ENCODE measurements at places on chromosomes 3 and 15.
A peak's percentile ranks its signal among the peaks of the same experiment; 100 is the strongest.

GRCh38 chr3:104982130-104982529, 384.6 kb upstream of the ALCAM start:
- no peak overlapping the region for H3K27ac ChIP-seq
- H3K36me3 ChIP-seq, result no peaks in the 10 kb centered on the region
- no peak for DNase-seq
- H3K4me1 ChIP-seq, result no peaks in the 10 kb centered on the region

GRCh38 chr3:191220908-191221307, 21.9 kb downstream of the OSTN start:
- no peaks in the 10 kb centered on the region for H3K36me3 ChIP-seq
- peak; percentile 19 for DNase-seq
- no peak overlapping the region for H3K27ac ChIP-seq
- no peaks in the 10 kb centered on the region for H3K27me3 ChIP-seq
- H3K4me1 ChIP-seq, result no peaks in the 10 kb centered on the region

- no peak overlapping the region for H3K4me3 ChIP-seq
- no peaks in the 10 kb centered on the region for H3K27me3 ChIP-seq
- H3K36me3 ChIP-seq, result peaks cover 9% of the 10 kb centered on the region
Observed at GRCh38 chr3:121508389-121508788, 37.4 kb downstream of the POLQ start.

DNA sequence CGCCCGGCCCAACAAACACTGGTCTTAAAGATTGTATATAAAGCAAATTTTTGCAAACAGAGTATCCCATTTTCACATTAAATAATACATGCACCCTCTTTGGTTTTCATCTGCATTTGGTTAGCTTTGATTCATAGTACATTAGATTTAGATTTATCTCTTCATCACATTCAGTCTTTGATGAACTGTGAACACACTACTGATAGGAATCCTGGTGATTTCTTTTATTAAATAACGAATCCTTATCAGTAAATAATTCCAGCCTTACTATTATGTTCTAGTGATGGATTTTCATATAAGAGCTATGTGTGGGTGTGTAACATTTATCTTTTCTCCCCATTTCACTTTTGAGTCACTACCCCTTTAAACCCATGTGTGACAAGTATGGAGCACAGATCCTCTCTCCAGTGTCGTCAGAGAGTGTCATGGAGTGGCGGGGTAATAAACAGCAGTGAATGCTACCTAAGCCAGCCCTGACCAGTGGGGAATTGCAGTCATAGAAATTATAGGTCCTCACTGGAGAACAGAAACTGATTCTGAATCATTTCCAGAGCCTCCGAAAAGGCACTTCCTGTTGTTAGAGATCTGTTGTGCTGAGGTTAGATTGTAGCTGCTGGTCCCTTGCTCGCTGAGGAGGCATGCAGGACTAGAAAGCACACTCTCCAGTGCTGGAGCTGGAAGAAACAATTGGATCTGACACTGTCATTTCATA, 22.0 kb downstream of the SLC7A14 start:
- no peak for DNase-seq
- H3K36me3 ChIP-seq, result no peaks in the 10 kb centered on the region
- no peak overlapping the region for H3K27ac ChIP-seq
- no peaks in the 10 kb centered on the region for H3K4me1 ChIP-seq

GRCh38 chr3:29642393-29643033, 361.6 kb downstream of the RBMS3 start:
- no peak overlapping the region for H3K27ac ChIP-seq
- no peaks in the 10 kb centered on the region for H3K36me3 ChIP-seq
- DNase-seq, result no peak
- H3K4me3 ChIP-seq, result no peak overlapping the region
- H3K27me3 ChIP-seq, result no peaks in the 10 kb centered on the region

GRCh38 chr3:110815008-110815583, 256.5 kb upstream of the NECTIN3 start:
- H3K27me3 ChIP-seq, result no peaks in the 10 kb centered on the region
- no peak for DNase-seq
- H3K4me1 ChIP-seq, result peaks cover 14% of the 10 kb centered on the region

GRCh38 chr3:165669967-165670366, 167.3 kb downstream of the BCHE start:
- H3K4me1 ChIP-seq, result no peaks in the 10 kb centered on the region
- H3K27me3 ChIP-seq, result no peaks in the 10 kb centered on the region
- no peak overlapping the region for H3K27ac ChIP-seq
- no peaks in the 10 kb centered on the region for H3K36me3 ChIP-seq
- H3K4me3 ChIP-seq, result no peak overlapping the region

DNA sequence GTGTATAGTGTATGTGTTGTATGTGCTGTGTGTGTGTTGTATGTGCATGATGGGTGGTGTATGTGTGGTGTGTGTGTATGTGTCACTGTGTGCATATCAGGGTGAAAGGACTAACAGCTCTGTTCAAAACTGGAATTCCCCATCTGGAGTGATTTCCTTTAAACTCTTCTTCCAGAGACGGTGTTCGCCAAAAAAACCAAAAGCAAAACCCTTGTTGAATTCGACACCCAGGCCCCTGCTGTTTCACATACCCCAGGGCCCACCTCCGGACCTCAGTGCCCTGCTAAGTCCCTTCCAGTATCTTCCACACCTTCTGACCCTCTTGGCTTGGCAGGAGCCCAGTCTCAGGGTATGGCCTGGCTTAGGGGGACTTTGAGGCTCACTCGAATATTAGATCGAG, 44.9 kb upstream of the SEC13 start:
- H3K27ac ChIP-seq, result no peak overlapping the region
- no peaks in the 10 kb centered on the region for H3K36me3 ChIP-seq
- H3K27me3 ChIP-seq, result no peaks in the 10 kb centered on the region
- no peak overlapping the region for H3K4me3 ChIP-seq
- DNase-seq, result no peak
- H3K4me1 ChIP-seq, result peaks cover 10% of the 10 kb centered on the region

GRCh38 chr3:72797773-72798543, 50.3 kb downstream of the SHQ1 start:
- DNase-seq, result peak; percentile 31
- no peaks in the 10 kb centered on the region for H3K36me3 ChIP-seq
- no peak overlapping the region for H3K4me3 ChIP-seq

DNA sequence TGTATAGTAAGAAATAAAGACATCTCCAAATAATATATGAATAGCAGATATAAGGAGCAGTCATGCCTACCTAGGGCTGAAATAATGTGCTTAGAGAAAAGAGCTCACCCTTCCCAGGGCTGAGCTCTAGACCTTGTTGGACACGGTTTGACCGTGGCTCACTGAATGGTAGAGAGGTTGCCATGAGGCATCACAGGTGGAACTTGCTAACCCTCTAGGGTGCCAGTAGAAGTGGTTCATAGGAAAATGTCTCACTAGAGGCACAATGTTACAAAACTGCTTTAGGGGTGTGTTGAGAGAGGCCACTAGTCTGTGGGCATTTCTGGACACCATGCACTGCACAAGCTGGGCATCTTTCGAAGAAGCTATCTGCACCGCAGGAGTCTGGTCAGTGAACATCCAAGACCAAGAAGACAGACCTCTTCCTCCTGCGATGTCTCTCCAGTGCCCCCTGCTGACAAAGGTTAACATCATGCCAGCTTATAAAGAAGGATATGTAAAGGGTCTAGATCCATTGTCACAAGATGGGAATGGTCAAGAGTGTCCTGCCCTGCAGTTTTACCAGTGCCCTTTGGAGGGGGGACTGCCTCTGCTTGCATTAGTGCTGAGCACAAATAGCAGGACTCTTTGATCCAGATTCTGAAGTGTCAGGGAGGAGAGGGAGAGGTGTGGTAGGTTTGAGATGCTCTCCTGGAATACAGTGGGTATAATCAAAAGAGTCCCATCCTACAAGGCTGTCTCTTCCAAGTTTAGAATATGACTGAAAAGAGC, 266.8 kb downstream of the ZNF385D start:
- no peak overlapping the region for H3K4me3 ChIP-seq
- H3K4me1 ChIP-seq, result no peaks in the 10 kb centered on the region
- no peaks in the 10 kb centered on the region for H3K27me3 ChIP-seq
- peak; percentile 79 for DNase-seq
- H3K36me3 ChIP-seq, result no peaks in the 10 kb centered on the region

DNA sequence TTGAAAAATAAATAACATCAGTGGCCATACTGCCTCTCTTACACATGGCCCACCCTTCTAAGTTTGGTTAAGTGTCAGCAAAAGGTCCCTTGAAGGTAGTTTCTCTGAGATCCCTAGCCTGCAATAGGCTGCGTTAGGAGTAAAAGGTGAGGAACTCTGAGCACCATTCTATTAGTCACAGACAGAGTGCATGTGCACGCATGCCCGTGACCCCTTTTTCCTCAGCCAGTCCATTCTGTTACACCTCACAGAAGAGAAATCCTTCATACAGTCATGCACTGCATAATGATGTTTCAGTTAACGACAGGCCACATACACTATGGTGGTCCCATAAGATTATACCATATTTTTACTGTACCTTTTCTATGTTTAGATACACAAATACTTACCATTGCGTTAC, 12.5 kb downstream of the RCCD1 start:
- no peaks in the 10 kb centered on the region for H3K27me3 ChIP-seq
- no peak overlapping the region for H3K27ac ChIP-seq
- H3K36me3 ChIP-seq, result peaks cover 6% of the 10 kb centered on the region
- no peak for DNase-seq
- H3K4me1 ChIP-seq, result no peaks in the 10 kb centered on the region

DNA sequence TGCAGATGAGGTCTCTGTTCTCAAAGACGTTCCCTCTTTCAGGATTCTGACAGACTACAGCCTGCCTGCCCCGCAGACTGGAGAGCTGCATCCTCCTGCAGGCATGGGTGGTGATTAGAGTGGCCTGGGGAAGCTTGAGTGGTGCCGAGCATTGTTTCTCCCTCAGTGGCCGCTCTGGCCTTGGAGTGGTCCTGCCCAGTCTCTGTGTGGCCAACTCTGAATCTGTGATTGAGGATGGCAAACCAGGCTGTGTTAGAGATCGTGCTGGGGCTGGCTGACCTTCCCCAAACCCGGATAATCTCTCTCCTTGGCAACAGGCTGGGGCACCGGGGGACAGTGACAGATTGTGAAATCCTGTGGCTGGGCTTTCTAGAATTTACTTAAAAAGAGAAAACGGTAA, 11.0 kb upstream of the ADCY5 start:
- H3K4me3 ChIP-seq, result no peak overlapping the region
- no peaks in the 10 kb centered on the region for H3K36me3 ChIP-seq
- peaks cover 11% of the 10 kb centered on the region for H3K4me1 ChIP-seq

DNA sequence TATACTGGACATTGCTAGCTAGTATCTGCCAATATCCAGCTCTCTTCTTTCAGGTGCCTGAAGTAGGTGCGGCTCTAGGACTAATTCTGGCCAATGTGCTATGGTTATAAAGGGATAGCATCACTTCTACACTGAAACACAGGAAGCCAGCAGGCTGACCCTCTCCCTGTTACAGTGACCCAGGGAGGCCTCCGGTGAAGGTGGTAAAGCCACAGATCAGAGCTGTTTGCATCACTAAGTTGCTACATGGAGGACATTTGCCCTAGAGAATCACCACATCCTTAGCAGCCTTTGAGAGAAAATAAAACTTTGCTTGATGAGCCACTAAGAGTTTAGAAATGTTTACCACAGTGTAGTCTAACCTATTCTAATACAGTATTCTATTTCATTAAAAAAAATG, 161.4 kb downstream of the CHST2 start:
- H3K27me3 ChIP-seq, result no peaks in the 10 kb centered on the region
- DNase-seq, result no peak
- H3K27ac ChIP-seq, result no peak overlapping the region
- H3K4me1 ChIP-seq, result no peaks in the 10 kb centered on the region
- no peaks in the 10 kb centered on the region for H3K36me3 ChIP-seq

- H3K27ac ChIP-seq, result no peak overlapping the region
- H3K36me3 ChIP-seq, result no peaks in the 10 kb centered on the region
- H3K27me3 ChIP-seq, result no peaks in the 10 kb centered on the region
- no peaks in the 10 kb centered on the region for H3K4me1 ChIP-seq
- DNase-seq, result no peak
- no peak overlapping the region for H3K4me3 ChIP-seq
Observed at GRCh38 chr3:52983828-52984227, 62.0 kb downstream of the SFMBT1 start.

DNA sequence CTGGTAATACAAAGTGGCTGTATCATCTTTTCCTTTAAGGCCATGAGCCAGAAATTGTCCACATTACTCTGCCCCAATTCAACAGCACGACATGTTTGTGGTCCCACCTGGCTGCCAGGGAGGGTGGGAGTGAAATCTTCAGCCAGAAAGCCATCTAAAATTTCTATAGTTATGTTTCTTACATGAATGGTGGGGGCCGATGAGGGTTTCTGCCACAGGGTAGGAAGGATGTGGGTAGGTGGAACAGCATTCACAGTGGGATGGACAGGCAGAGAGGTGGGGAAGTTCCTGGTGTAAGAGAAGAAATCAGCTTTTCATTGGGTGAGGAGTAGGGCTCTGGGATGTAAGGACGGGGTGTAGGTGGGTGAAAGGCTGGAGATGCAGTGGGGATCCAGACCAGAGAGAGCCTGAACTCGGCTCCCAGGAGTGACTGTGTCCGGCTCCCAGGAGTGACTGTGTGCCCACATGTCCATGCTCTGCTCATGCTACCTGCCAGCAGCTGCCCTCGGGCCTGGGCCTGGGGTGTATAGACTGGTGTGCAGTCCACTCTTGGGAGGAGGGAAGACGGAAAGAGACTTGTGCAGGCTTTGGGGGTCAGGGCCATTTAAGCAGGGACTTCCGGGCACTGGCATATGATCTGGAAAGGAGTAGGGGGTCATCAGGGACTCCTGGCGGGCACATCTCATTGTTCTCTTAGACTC, 3.8 kb upstream of the FBLN2 start:
- no peaks in the 10 kb centered on the region for H3K4me1 ChIP-seq
- H3K27me3 ChIP-seq, result peaks cover 28% of the 10 kb centered on the region
- no peak overlapping the region for H3K4me3 ChIP-seq

GRCh38 chr3:69888040-69888942, 111.2 kb upstream of the SAMMSON start:
- no peaks in the 10 kb centered on the region for H3K27me3 ChIP-seq
- H3K4me1 ChIP-seq, result peaks cover 14% of the 10 kb centered on the region
- DNase-seq, result peak; percentile 43
- H3K4me3 ChIP-seq, result no peak overlapping the region
- H3K27ac ChIP-seq, result peak overlapping the region; percentile 45
- no peaks in the 10 kb centered on the region for H3K36me3 ChIP-seq

DNA sequence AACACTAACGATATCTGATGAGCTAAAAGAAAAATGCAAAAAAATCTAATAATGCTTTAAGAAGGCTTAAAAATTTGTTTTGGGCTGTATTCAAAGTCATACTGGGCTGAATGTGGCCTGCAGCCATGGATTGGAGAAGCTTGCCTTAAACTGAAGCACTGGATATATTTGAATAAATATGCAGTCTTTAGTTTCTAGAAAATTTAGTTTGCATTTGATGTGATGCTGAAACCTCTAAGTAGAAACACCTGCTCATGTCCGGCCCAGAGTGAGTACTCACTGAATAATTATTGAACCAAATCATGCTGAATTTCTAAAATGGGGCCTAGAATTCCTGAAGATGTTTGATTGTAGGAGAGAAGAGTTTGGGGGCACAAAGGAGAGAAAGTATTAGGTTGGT, 43.9 kb downstream of the ABHD5 start:
- H3K4me3 ChIP-seq, result no peak overlapping the region
- H3K36me3 ChIP-seq, result no peaks in the 10 kb centered on the region
- H3K27ac ChIP-seq, result no peak overlapping the region
- no peaks in the 10 kb centered on the region for H3K4me1 ChIP-seq
- DNase-seq, result no peak
